ENCODE measurements at places on chromosomes 11 and 22.

GRCh38 chr22:47158457-47158856 is 396.0 kb downstream of the TBC1D22A start:
- no peak for DNase-seq

GRCh38 chr11:61978703-61979661 is 11.5 kb upstream of the FTH1 start:
- DNase-seq, result no peak

DNA sequence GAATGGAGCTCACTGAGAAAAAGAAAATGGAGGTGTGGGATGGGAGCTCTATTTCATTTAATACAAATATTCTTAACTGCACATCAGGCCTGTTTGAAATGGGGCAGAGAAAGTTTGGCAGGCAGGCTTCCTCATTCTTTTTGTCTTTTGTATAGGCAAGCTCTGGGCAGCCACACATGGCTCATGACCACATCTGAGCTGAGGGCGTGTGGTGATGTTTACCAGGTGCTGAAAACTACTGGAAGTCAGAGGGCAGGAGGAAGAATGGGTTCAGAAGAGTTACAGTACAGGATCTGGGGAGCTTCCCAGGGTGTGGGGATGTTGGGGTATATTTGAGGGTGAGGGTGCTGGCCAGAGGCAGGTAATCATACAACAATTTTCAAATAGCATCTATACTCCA is 66.3 kb upstream of the NAV2 start:
- no peak for DNase-seq

DNA sequence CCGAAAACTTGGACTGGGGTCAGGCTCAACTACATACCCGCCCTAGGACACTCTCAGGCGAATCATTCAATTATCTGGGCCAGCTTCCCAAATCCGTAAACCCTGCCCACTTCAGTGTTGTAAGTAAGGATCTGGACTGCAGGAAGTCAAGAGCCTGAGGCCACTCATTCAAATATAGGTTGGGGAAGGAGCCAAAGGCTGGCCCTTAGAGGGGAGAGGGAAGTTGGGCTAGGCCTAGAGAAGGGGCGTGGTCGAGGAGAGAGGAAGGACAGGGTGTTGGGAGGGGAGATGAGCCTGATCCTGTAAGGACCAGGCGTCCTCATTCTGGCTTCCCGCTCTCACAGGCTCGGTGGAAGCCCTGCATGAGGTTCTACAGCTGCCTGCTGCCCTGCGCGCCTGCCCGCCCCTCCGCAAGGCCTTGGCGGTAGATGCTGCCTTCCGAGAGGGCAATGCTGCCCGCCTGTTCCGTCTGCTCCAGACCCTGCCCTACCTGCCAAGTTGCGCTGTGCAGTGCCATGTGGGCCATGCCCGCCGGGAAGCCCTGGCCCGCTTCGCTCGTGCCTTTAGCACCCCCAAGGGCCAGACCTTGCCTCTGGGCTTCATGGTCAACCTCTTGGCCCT is 3.0 kb downstream of the SAC3D1 start:
- DNase-seq, result peak; percentile 79

GRCh38 chr11:119806064-119806915 is 77.3 kb upstream of the NECTIN1 start:
- no peak for DNase-seq

GRCh38 chr11:59368238-59369022 is 9.7 kb downstream of the OR5AN1 start:
- DNase-seq, result no peak

- DNase-seq, result no peak
These were observed 90.7 kb upstream of the RAG2 start for GRCh38 chr11:36688571-36689291.

DNA sequence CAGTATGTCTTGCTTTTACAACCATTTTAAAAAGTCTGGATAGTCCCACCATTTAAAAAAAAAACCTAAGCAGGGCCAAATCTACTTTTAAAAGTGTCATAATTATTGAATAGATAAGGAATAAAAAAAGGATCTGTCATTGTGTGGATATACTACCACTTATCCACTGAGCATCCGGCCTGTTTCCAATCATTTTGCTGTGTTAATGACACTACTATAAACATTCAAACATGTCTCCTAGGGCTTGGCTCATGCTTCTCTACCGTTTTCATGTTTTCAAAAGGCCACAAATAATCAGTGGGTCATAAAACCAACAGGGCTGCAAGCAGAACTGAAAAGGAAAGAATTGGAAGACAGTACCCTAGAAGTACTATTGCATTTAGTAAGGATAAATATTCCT is 12.5 kb upstream of the C22orf39 start:
- DNase-seq, result no peak

Measured in EL (cell line).